AG20443 (cell line): ENCODE measurements at places on chromosomes 1 and 21.
A peak's percentile ranks its signal among the peaks of the same experiment; 100 is the strongest.

- DNase-seq, result no peak
These were observed 32.1 kb downstream of the NAV1 start for GRCh38 chr1:201570886-201571624.

GRCh38 chr1:108049178-108049819 is 84.3 kb upstream of the VAV3 start:
- DNase-seq, result peak; percentile 52

- no peak for DNase-seq
These were observed 18.0 kb upstream of the LCE2D start for GRCh38 chr1:152645146-152645545.

GRCh38 chr1:72830606-72831390 is 548.5 kb upstream of the NEGR1 start:
- DNase-seq, result no peak

GRCh38 chr1:29183287-29183686 is 1.6 kb upstream of the SRSF4 start:
- no peak for DNase-seq

GRCh38 chr21:38178653-38179470 is 77.9 kb upstream of the KCNJ15 start:
- DNase-seq, result no peak
